ENCODE measurements at places on chromosomes 5 and 9. TPM values are rescaled to one million over a fixed set of nuclear protein-coding genes. Genes with fewer than 3 reads are reported as not detected.

ZCCHC10 gene
- polyA plus RNA-seq = 41.1 TPM

DNA sequence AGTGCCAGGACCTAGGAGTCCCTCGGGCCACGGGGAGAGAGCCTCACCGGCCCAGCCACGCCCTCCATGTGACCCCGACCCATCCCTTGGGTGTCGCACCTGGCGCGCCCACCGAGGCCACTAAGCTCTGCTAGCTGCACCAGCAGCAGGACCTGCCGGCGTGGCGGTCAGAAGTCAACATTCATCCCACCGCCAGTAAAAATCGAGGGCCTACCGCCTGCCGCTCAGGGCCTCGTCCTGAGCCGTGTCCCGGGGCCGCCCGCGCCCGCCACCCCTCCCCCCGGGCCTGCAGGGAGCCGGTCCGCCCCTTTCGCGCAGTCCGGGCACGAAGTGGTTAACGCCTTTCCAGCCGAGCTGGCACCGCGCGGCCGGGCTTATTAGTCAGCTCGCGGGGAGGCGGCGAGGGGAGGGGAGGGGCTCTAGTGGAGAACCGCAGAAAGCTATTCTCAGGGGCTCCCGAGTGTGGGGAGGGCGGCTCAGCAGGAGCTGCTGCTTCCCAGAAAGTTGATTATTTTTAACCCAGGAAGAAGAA is 124.4 kb downstream of the C9orf50 start:
- DNase-seq = no peak

GRCh38 chr9:115415450-115415849 is 297.5 kb upstream of the TNC start:
- no peak for DNase-seq

DNA sequence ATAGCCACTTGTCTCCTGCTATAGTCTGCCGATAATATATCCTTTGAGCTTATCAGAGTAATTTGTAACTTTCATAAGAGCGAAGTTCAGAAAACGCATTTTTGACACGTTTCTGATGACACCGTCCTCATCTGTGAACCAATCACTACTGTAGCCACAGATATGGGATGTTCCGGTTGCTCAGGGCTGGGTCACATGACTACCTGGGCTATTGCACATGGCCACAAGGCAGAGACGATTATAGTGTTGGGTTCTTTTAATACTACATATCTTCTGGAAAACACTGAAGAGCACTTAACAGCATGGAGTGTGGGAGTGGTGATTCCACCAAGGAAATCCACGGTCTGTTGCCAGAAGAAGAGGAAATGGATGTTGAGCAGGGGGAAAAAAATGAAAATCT is 115.0 kb upstream of the ADRA1B start:
- DNase-seq = no peak

KIAA0825 gene
- polyA plus RNA-seq = 1.2 TPM

- DNase-seq = no peak
Measured at GRCh38 chr5:133824661-133825254, 143.7 kb downstream of the C5orf15 start.

Measured in keratinocyte (primary cell).